ENCODE measurements at places on chromosomes 2 and 18. TPM values are rescaled to one million over a fixed set of nuclear protein-coding genes. Genes with fewer than 3 reads are reported as not detected.

DNA sequence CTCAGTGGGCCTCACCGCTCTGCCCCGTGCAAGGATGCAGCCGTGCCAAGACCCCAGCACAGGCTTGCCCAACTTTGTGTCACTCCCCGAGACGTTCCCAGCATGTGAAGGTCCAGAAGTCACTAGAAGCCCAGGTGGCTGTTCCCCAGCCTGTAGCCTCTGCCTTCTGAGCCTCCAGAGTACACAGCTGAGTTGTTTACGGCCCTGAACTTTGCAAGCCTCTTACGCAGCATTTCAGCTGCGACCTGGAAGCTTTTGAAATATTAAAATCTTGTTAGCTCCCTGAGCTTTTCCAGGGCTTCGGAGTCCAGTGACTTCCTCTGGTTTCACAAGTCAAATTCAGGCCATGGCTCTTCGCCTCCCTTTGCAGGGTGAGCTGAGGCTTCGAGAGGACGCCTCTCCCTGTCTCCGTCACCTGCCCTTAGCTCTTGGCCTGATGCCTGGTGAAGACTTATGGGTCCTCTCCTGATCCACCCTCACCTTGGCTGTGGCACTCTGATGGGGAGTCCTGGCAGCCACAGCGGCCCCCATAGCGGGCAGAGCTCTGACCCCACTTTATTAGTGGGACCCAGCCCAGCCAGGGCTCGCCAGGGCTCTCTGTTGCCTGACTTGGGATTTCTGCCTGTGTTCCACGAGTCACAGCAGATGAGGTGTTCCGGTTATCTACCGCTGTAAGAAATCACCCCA lies 76.5 kb upstream of the HPCAL1 start:
- peak; percentile 44 for DNase-seq

The MRPL30 gene
- polyA plus RNA-seq: 40.3 TPM

The TRABD2A gene
- 0.08 TPM for polyA plus RNA-seq

The OTOF gene
- 22.7 TPM for polyA plus RNA-seq

DNA sequence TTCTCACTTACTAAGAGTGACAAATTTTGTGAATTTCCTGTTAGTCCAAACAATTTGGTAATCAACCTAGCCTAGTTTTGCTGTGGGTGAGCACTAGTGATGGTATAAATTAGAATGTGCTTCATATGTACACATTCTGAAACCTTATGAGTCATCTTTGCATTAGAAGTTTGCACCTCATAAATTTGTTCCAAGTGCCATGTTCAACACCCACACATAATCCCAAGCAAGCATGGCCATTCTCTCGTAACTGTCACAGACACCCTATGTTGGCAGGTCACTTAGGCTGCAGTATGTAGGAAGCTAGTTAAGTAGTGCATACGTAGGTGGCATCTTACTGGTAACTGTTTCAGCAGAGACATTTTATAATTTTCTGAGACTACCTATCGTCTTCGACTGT lies 46.9 kb downstream of the NAB1 start:
- DNase-seq: no peak

DNA sequence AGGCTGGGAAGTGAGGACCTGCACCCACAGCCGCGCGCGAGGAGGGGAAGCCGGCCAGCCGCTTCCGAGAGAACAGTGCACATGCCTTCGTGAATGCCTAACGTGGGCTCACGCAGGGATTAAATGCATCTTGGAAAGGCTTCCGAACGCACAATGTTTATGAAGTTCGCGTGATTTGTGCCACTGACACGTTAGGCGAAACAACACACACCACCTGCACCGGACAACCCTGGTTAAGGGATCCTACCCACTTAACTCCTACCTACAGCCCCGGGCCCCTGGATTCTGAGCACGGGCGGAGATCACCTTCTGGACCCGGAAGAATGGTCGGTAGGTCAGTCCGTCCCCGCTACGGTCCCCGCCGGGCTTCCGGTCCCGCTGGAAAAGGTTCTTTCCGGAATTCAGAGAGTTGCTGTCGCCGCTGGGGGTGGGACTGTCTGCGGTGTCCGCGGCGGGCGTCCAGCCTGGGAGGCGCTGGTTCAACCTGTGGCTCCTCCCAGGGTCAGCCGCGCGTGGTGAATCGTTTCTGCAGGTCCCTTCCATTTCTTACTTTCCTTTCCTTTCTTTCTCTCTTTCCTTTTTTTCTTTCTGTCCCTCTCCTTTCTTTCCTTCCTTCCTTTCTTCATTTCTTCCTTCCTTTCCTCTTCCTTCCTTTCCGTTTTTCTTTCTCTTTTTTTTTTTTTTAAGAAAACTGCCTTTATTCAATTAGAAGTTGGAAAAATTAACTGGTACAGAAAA lies at the start of gene MTIF2:
MTIF2 (minus strand) TSS at position 325 of the 738 bp plus-strand sequence. CDS start 5,373 bp downstream, outside the sequence.
- peak; percentile 77 for DNase-seq

DNA sequence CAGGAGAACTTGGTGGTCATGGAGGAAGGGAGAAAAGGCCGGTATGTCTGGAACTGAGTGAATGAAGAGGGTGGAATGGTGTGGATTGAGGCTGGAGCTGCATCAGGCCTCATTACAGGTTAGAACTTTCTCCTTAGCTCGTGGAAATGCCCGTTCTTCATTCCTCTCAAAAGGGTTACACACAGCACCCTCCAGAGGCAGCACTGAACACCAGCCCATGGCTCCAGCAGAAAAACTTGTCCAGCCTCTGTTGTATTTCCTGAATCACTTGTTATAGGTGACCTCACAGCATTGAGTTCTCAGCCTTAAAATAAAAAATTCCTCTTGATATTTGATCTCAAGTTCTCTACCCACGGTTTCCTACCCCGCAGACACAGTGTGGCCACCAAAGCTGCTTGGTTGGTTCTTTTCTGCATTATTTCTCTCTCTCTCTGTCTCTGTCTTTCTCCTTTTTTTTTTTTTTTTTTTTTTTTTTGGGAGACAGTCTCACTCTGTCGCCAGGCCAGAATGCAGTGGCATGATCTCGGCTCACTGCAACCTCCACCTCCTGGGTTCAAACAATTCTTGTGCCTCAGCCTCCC lies 89.6 kb downstream of the ITGB1BP1 start:
- no peak for DNase-seq

The TUBA3D gene
- polyA plus RNA-seq: 0.72 TPM

DNA sequence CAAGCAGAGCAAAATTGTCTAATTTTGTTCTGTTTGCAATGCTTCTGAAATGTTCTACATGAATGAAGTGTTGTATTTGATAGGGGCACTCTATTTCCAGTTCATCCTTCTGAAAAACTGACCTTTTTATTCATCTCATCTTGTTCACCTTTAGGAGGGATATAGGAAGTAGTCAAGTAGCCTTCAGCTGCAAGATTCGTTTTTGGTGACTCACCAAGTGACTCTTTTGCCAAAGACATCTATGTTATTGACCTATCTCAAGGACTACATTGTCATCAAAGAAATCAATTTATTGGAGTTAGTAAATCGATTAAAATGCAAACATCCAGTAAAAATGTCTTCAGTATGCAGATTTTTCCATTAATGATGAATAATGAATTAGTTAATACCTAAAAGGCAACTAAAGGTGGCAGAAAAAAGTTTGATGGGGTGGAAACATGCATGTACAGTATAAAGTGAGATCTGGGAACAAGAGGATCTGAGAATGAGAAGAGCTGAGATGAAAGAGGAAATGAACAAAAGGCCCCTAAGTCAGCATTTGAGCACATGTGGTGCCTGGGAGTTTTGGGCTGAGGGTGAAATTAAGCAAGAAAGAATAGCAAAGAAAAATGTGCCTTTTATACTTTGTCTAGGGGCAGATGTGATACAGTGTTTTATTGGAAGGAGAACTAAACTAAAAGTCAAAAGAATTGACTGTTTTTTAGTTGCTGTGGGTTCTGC lies 255.1 kb upstream of the LINC00305 start:
- no peak for DNase-seq

The C2orf72 gene
- polyA plus RNA-seq: 0.23 TPM

- DNase-seq: no peak
Measured at GRCh38 chr2:134461511-134461910, 207.6 kb downstream of the MGAT5 start.

The DNAH7 gene
- polyA plus RNA-seq: 0.15 TPM

- no peak for DNase-seq
Measured at GRCh38 chr18:66695281-66695680, 91.4 kb upstream of the CDH19 start.

- DNase-seq: no peak
Measured at GRCh38 chr2:163974766-163975165, 239.0 kb upstream of the FIGN start.

GRCh38 chr18:71134122-71134521 lies 845.3 kb downstream of the SOCS6 start:
- no peak for DNase-seq
